Caco-2 (cell line): ENCODE measurements at places on chromosomes 5 and 9. TPM values are rescaled to one million over a fixed set of nuclear protein-coding genes. Genes with fewer than 3 reads are reported as not detected.

The LRRC19 gene
- not detected in 2 replicates for total RNA-seq

The NR4A3 gene
- total RNA-seq: 0.39 and 0.44 TPM in 2 replicates

The TAF11L10 gene
- not detected in 2 replicates for total RNA-seq

The ECSCR gene
- not detected in 2 replicates for total RNA-seq

The ZFP2 gene
- total RNA-seq: 0.29 and 0.35 TPM in 2 replicates

The NDST1 gene
- 106 and 110 TPM in 2 replicates for total RNA-seq

The MSX2 gene
- 59.7 and 64.4 TPM in 2 replicates for total RNA-seq

The SLC6A19 gene
- 0.29 and 0.32 TPM in 2 replicates for total RNA-seq

The LYSMD3 gene
- total RNA-seq: 13.9 and 15.3 TPM in 2 replicates

The NKD2 gene
- total RNA-seq: 13.6 and 17.7 TPM in 2 replicates

The DND1 gene
- total RNA-seq: 1.8 TPM in 2 replicates

The PTPN3 gene
- total RNA-seq: 12.1 and 12.4 TPM in 2 replicates

The TRIM36 gene
- 0.95 and 1.3 TPM in 2 replicates for total RNA-seq
